Subcutaneous preadipocyte (primary cell): ENCODE measurements at places on chromosomes 1 and 21. TPM values are rescaled to one million over a fixed set of nuclear protein-coding genes. Genes with fewer than 3 reads are reported as not detected.

The PTAFR gene
- total RNA-seq: not detected in 2 replicates

The EIF2D gene
- total RNA-seq: 51.4 and 59.6 TPM in 2 replicates

The SERTAD4 gene
- total RNA-seq: under 0.01 and 0.20 TPM in 2 replicates

The FAM167B gene
- 0.39 and 1.1 TPM in 2 replicates for total RNA-seq

The VAV3 gene
- total RNA-seq: 1.4 and 1.5 TPM in 2 replicates

The CELA2B gene
- not detected in 2 replicates for total RNA-seq

The PAQR6 gene
- 0.37 and 0.59 TPM in 2 replicates for total RNA-seq

The TMEM61 gene
- total RNA-seq: not detected in 2 replicates

The FALEC gene
- not detected in 2 replicates for total RNA-seq

The SDCCAG8 gene
- 53.6 and 75.1 TPM in 2 replicates for total RNA-seq

The DNM3 gene
- total RNA-seq: 1.8 and 5.7 TPM in 2 replicates
